ENCODE measurements at places on chromosomes 16 and 17.

DNA sequence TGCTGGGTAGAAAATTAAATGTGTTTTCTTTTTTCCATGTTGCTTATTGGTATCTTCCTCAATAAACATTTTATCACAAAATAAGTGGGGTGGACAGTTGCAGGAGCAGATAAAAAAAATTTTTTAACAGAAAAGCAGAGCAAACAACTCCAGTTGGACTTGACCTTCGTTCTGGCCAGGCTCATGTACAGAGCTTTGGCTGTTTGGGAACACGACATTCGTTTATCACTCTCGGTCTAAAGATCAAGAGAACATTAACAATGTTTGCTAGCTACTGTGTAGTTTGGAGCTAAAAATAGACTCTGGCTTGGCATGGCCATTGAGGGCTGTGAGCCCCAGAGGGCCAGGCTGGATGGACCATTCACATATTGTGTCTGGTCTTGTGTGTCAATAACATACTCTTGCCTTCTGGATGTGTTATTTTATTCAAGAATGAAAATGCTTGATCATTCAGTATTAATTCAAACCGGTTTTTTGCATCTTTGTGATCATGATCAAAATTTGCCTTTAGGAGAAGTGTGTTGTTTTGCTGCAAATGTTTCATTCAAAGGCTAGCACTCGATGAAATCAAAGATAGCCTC is 56.6 kb downstream of the TMEM186 start:
- DNase-seq = no peak

DNA sequence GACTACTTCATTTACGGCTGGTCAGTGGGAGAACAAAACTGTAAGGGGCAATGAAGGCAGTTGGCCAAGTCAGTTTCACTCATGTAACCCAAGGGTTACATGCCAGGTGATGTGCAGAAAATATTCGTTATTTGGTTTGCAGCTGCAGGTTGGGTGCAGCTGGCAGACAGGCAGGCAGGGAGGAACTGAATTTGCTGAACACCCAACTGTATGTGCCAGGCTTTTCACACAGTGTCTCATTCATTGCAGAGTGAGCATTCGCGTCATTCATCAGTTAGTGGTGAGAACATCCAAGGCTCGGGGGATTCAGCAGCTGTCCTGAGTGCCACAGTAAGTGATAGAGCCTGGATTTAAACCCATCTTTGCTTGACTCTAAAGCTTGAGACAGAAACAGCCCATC is 59.7 kb downstream of the ABCC6 start:
- DNase-seq = no peak

DNA sequence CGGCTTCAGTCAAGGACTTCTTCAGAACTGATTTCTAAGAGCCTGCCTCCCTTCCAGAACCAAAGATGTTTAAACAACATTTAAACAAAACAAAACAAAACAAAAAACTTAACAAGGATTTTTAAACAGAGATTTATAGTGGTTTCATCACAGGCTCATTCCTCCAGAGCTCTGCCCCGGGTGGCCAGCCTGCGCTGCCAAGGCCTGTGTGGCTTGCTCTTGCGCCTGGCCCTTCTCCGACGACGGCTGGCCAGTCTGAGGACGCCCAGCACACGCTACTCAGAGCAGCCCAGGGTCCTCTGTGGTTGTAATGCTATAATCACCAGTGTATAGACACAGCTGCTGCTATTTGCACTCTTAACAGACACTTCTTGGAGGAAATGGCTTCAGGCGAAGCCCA is 307.2 kb upstream of the MYOCD start:
- DNase-seq = no peak

DNA sequence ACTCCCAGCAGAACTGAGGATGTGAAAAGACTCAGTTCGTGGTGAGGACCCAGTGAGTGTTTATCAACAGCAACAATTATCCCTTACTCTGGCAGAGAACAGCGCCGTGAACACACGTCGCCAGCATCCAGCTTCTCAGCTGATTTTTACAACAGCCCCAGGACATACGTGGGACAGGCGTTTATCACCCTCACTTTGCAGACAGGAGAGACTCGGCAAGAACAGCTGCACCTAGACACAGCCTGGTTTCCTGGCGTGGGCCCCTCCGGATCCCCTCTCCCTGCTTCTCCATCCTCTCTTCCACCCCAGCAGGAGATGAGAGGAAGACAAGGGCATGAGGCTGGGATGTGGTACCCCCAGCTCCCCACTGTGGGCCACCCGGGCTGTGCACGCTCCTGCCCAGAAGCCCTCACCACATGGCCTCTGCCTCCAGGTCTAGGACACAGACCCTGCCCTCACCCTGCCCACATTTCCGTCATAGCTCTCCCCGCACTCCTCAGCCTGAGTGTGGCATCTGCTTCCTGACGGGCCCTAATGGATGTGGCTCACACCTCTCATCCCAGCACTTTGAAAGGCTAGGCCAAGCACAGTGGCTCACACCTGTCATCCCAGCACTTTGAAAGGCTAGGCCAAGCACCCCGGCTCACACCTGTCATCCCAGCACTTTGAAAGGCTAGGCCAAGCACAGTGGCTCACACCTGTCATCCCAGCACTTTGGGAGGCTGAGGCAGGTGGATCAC is 17.5 kb downstream of the ABR start:
- DNase-seq = no peak

- no peak for DNase-seq
These were observed 9.9 kb downstream of the CASC3 start for GRCh38 chr17:40150276-40150675.

DNA sequence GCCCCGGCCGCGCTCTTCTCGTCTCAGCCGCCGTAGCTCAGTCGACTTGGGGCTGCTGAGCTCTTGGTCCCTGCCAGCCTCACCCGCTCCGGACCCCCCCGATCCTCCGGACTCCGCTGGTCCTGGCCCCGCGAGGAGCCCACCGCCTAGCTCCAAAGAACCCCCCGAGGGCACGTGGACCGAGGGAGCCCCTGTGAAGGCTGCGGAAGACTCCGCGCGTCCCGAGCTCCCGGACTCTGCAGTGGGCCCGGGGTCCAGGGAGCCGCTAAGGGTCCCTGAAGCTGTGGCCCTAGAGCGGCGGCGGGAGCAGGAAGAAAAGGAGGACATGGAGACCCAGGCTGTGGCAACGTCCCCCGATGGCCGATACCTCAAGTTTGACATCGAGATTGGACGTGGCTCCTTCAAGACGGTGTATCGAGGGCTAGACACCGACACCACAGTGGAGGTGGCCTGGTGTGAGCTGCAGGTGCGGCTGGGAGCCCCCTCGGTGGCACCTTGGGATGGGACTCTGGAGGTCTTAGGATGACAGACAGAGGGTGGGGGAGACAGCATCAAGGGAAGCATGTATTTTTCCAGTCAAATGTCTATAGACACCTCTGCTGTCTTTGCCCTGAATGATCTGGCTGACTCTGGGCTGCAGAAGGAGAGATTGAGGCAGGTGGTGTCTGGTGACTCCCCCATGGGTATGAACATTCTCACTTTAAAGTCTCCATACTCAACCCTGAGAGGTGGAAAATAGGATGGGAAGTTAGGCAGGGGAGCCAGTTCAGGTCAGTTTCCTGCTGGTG is 635 bp downstream of the WNK4 start:
- peak; percentile 12 for DNase-seq

DNA sequence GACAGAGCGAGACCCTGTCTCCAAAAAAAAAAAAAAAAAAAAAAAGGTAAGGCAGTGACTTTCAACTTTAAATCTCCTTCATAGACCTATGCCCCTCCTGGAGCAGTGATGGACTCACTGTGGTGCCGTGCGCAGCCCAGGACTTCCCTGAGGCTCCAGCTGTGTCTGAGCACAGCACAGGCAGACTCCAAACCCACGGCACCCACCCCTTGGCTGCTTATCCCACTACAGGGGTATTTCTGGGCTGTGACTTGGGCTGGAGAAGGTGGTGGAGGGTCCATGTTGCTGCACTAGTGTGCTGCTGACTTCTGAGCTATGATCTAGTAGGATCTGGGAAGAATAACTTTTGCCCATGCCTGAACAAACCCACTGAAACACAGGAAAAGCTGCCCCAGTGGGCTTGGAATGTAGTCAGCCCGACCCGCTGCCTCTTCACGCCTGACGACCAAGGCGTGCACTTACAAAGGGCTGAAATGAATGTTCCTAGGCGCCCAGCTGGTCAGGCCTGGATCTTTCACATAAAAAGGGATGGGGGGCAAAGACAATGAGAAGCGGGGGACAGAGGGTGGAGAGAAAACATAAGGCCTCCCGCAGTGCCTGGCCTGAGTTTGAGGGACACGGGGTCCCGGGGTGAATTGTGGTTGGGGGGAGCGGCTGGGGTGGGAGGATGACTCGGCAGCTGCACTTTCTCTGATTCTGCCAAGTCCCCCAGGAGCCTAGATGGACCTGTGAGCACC is 83.0 kb downstream of the IRF8 start:
- DNase-seq = no peak

- no peak for DNase-seq
These were observed 26.6 kb downstream of the RARA start for GRCh38 chr17:40335620-40336019.

- DNase-seq = no peak
These were observed 189.1 kb downstream of the CEP112 start for GRCh38 chr17:66002812-66003211.

DNA sequence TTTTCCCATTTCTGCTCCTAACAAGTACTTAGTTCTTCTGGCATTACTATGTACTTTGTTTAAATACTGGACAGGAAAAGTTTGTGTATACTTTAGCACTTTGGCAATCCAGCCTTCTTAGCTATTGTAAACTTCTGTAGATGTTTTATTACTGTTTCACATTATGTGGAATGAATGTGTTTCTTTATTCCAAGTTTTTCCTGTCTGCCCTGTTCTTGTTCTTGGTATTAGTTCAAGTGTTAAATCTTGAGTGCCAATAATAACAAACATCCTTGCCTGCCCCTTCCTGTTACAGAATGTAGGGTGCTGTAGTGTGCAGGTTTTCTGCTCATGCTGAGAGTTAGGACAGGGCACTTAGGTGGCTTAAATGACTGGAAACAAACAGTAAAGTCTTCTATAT is 7.3 kb upstream of the CAPNS2 start:
- DNase-seq = no peak

DNA sequence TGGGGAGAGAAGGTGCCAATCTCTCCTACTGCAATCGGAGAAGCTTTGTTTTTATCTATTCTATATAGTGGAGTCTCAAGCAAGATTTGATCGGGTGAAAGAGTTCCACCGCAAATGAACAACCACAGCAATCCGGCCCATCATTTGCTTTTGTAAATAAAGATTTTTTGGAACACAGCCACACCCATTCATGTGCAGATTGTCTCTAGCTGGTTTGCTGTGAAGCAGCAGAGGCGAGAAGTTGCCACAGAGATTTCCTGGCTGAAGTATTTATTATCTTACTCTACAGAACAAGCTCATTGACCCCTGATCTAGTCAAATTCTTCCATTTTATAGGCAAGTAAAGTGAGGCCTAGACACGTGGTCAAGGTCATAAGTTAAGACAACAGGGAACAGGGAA is 195.5 kb upstream of the TNRC6C start:
- no peak for DNase-seq

- DNase-seq = no peak
These were observed 82.8 kb downstream of the PLCG2 start for GRCh38 chr16:81861915-81862314.

DNA sequence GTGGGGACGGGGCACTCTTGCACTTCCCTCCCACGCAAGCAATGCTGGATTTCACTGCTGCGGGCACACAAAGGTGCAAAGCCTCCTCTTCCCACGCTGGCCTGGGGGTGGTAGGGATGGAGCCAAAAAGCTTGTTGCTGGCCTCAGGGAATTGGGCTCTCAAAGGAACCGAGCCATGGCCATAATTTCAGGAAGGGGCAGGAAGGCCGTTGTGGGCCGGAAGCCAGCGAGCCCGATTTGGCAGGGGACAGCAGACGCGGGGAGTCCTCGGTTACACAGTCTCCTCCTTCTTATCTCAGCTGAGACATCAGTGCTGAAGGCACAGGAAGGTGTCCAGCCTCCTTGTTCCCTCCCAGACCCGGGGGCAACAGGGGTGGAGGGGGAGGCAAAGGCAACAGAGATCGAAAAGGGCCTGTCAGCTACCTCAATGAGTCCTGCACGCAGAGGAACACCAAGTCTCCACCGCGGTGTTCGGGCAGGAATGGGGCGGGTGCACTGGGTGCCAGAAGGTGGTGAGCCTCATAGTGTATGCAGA is 59.5 kb downstream of the SLFN11 start:
- DNase-seq = peak; percentile 5

DNA sequence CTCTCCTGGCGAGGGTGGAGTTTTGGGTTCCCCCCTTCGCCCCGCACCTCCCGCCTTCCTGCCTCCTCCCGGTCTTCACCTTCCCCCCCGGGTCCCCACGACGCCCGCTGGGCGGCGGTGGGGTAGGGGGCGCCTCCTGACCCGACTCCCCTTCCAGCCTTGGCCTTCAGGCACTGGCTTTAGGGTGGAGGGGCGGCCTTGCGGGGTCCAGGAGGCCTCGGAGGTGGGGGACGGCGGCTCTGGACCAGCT is 2.4 kb downstream of the SLC16A3 start:
- DNase-seq = no peak

DNA sequence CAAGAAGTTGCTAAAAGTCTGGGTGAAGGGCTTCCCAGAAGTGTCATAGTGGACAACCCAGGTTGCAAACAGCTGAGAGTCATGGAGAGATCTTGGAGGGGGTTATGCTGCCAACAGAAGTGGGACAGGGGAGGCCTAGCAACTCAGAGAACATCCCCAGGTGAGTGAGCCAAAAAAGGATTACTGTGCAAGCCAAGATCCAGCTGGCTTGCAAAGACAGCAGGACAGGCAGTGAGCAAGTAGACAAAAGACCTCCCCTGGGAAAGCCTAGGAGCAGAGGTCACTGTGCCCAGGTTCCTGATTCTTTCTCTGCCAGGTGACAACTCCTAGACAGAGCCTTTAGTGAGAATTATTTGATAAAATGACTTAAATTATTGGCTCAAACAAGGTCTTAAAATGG is 9.5 kb upstream of the LONP2 start:
- no peak for DNase-seq

DNA sequence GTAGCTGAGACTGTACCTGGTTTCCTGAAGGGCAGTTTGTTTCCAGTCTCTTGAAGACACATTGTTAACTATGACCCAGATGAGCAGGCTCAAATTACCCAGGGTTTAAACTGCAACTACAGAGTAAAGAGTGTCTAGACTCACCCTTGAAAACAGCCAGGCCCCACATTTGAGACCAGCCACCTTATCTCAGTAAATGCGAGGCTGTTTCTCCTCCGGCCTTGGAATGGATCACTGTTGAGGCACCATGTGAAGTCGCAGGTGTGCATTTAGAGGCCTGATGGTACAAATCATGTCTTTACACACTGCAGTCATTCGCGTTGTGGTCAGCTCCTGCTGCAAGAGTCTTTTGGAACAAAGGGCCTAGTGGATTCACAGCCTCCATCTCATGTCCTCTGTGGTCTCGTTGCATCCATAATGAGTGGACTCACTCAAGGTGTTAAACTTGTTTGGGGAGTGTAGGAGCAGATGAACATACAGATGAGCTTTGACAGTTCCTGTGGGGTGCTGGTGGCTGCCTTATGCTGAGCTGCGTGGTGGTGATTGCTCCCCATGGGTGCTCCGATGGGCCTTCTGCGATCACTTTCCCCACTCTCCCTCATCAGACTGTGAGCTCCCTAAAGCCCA is 18.5 kb upstream of the N4BP1 start:
- no peak for DNase-seq

DNA sequence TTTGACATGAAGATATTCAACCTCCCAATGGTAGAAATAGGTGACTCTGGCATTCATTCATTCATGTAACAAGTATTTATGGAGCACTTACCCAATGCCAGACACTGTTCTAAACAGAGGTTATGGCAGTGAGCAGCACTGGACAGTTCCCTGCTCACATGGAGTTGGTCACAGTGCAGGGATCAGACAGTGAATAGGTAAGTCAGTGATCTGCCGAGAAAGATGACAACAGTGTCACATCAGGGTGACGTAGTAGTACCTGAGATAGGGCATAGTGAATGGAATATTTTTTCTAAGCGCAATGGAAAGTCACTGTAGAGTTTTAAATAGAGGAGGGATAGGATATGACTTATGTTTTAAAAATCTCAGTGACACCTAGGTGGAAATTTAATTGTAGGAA is 791.4 kb upstream of the RBFOX1 start:
- no peak for DNase-seq
